ENCODE measurements at places on chromosomes 2 and 18.

- DNase-seq, result no peak
These were observed 62.8 kb downstream of the MEX3C start for GRCh38 chr18:51134721-51135120.

GRCh38 chr2:10329580-10329879, 26.8 kb downstream of the HPCAL1 start:
- DNase-seq, result no peak

DNA sequence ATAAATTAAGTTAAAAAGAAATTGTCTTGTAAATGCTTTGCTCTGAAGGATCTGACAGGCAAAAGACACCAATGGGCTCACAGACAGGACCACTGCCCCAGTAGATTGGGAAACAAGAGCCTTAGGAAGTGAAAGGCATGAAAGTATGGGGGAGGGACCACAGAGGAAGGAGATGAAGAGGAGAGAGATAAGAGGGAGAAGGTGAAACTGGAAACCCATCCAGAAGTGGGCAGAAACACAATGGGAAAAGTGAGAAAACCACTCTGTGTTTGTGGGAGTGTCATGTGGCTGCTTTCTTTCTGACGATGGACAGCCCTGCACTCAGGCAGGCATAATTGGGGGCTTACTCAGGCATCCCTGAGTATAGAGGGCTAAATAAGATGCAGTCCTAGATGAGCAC, 101.5 kb upstream of the STON1 start:
- no peak for DNase-seq

DNA sequence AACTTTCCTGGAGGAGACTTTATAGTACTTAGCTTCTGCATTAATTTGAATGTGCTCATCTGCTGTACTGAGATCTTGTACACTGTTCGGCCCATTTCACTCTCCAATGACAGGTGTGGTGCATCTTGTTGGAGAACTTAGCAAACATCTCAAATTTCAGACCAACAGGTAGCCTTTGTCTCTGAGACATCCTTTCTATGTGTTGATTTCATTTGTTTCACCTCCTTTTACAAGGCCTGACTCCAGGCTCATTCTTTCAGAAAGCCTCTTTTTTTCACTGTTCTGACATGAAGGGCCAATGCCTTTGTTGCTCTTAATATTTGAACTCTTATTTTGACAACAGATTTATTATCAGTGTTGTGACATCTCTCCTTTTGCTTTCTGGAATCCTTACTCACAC, 271.8 kb upstream of the FANCL start:
- DNase-seq, result no peak

- no peak for DNase-seq
These were observed 19.4 kb downstream of the SIX3 start for GRCh38 chr2:44960871-44961270.

DNA sequence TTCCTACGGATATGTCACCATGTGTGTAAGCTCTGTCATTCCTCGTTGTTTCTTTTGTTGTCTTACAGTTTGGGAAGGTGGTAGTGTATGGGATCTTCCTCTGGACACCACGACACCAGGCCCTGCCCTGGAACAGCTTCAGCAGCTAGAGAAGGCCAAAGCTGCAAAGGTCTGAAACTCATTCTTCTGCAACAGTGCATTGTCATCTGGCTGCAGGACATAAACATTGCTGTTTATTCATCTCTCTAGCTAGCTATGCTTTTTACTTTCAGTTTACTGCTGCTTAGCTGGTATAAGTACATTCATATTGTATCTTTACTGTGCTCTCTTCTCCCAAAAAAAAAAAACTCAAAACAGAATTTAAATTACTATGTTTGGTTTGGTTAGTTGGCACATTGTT, 39.2 kb upstream of the KCNJ13 start:
- DNase-seq, result no peak

- DNase-seq, result no peak
These were observed 40.0 kb downstream of the TEX44 start for GRCh38 chr2:231632559-231633142.

- DNase-seq, result no peak
These were observed 39.5 kb downstream of the RRM2 start for GRCh38 chr2:10161961-10162441.

- no peak for DNase-seq
These were observed 84.0 kb downstream of the RDH14 start for GRCh38 chr2:18476484-18476883.

DNA sequence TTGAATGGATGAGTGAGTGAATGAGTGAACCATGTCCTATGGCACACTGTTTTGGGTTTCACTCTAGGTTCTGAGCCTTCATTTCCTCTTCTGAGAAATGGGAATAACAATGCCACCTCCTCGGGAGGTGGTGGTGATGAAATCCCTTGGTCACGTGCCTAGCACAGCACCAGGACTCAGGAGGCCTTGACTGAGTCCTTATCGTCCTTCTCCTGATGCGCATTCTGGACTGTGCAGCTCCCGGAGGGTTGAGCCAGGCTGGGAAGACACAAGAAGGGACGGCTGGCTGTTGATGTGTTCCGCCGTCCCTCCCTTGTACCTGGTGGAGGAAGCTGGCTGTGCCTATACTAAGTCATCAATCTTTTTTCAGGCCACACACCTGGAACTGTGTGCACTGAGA, 437.3 kb downstream of the ZNF521 start:
- DNase-seq, result no peak

DNA sequence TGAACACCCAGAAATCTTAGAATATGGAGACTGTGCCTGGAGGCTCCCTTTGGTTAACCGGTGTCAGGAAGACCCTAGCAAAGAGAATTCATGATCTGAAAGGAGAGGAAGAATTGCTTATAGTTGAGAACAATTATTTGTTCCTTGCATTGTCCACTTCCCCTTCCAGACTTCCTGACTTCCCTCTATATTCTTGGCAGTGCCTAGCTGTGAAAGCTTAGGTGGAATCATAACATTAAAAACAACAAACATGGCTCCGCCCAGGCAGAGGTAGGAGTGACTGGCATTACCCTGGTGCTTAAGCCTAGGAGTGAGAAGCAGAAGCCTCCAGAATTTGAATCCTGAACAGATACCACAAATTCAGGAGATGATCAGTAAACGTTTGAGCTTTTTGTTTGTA, 1.9 kb downstream of the TTL start:
- DNase-seq, result no peak

- DNase-seq, result no peak
These were observed 24.9 kb downstream of the HJURP start for GRCh38 chr2:233829193-233830110.

DNA sequence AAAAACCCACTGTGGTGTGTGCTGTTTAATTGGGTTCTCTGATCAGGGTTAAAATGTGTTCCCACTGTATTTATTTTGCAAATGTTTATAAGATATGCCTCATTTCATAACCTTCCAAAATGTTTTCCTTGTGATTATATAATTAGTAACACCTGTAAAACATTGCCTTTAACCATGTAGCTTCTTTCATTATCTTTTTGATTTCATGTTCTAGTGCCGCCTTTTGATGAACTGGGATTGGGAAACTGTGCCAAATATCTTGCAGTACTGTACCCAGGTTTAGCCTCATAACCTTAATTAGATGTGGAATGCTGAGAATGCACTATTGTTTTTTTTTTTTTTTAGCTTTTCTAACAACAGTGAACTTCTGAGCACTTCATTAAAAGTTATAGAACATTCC, 96.9 kb downstream of the TANC1 start:
- DNase-seq, result no peak

DNA sequence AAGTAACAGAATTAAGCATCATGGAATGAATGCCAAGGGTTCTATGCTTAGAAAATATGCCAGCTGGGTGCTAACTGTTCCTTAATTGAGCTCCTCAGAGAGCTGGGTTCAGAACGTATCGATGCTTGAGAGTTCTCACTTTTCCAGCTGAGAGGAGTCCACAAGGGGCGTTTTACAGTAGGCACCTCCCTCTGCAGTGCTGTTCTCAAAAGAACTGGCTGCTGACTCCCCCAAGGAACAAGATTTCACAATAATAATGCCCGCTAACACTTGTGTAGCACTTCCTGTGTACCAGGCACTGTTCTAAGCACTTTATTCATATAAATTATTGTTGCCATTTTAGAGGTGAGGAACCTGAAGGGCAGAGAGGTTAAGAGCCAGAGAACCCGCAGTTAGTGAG, 18.1 kb upstream of the TMEM237 start:
- no peak for DNase-seq

DNA sequence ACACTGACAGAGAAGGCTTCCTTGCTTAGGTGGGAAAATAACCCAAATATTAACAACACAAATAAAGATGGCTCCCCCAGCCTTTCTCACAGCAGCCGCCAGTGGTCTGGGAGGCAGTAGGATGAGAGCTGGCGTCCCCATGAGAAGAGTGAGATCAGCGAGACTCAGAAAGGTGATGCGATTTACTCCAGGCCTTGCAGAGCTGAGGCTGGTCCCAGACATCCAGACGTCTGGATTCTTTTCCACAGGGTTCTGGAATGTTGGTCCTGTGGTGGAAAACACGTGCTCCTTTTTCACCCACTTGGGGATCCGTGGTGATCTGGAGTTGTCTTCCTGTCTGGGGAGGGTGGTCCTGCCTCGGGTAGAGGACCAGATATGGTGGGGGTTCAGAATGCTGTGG, 190.6 kb downstream of the CTIF start:
- no peak for DNase-seq

DNA sequence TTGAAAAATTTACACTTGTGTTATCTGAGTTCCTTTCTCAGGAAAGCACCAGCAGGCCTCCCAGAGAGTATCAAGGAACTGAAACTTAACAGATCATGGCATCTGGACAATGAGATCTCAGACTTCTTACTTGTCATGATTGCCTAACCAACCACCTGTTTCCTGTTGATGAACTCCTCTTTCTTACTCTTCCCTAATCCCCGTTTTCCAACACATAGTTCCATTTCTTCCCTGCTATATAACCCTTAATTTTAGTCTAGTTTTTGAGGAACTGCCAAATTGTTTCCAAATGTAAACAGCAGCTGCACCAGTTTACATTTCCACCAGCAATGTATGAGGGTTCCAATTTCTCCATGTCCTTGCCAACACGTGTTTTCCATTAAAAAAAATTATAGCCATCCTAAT, 6.1 kb upstream of the FAM171B start:
- DNase-seq, result no peak
